ENCODE measurements at places on chromosomes 6 and 20.

- DNase-seq: no peak
These were observed 18.4 kb upstream of the NNAT start for GRCh38 chr20:37502654-37503053.

DNA sequence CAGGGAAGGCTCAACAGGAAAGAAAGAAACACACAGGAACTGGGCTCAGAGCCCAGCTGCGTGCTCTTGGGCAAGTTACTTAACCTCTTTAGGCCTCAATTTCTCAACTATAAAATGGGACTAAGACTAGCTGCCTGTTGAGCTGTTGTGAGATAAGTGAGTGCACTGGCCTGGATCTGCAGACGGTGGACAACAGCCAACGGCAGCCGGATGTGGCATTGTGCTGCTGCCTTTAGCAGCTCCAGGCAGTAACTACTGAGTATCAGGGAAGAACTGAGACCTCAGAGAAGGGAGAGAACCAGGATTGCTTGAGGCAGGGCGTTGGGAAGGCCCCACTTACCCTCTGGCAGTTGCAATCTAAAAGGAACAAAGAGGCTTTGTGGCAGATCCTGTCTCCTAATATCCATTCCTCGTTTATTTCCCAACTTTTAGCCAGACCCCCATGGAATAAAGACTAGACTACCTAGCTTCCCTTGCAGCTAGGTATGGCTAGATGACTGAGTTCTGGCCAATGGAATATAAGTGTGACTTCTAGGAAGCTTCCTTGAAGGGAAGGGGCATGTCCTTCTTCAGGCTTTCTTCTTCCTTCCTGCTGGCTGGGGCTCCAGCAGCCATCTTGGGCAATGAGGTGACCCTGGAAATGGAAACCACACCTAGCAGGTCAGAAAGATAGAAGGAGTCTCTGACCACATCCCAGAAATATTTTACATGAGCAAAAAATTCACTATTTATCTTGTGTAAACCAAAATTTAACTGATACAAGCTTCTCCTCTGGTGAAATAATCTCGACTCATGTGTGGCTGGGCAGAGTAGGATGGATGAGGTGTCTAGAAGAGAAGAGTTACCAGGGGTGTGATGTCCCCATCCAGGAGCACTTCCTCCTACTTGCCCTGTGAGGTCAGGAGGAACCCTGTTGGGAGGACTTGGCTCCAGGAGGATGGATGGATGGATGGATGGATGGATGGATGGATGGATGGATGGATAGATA lies 67.6 kb downstream of the MRPL14 start:
- DNase-seq: no peak

- no peak for DNase-seq
These were observed 93.3 kb downstream of the GPX5 start for GRCh38 chr6:28618898-28619555.

DNA sequence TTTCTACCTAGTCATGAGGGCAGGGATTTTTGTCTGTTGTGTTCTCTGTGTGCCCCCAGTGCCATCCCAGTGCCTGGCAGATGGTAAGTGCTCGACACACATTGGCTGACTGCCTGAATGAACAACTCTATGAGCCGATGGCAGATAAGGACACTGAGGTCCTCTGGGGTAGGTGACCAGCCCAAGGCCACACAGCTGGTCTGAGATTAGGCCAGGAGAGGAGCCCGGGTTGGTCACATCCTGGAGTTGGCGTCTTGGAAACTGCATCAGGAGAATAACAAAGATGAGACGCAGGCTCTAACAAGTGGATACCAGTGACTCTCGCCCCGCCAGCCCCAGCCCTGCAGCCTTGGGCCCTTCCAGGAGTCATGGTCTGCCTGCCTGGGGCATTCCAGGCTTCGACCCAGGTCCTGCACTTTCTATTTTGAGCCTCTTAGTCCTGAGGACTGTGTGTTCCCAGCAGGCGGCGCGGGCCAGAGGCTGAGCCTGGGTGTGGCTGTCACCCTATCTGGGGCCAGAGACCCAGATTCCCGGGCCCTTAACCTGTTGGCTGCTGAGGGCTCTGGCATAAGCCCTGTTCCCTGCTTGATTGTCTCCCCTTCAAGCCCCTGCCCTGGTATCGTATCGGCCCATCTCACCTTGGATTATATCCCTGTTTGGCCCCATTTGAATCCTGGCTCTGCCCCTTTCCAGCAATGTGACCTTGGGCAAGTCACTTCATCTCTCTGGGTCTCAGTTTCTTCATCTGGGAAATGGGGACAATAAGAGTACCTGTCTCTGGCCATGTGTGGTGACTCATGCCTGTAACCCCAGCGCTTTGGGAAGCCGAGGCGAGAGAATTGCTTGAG lies 88.3 kb downstream of the CEBPB start:
- peak; percentile 75 for DNase-seq

- no peak for DNase-seq
These were observed 183.4 kb downstream of the ALDH8A1 start for GRCh38 chr6:134766497-134766896.

GRCh38 chr6:159720708-159721107 lies 6.6 kb upstream of the WTAP start:
- DNase-seq: peak; percentile 15

GRCh38 chr6:113405326-113406047 lies 451.7 kb upstream of the MARCKS start:
- DNase-seq: no peak

GRCh38 chr6:108874470-108875160 lies 26.4 kb downstream of the ARMC2 start:
- no peak for DNase-seq

GRCh38 chr6:45923831-45924391 lies 91.7 kb downstream of the CLIC5 start:
- no peak for DNase-seq

DNA sequence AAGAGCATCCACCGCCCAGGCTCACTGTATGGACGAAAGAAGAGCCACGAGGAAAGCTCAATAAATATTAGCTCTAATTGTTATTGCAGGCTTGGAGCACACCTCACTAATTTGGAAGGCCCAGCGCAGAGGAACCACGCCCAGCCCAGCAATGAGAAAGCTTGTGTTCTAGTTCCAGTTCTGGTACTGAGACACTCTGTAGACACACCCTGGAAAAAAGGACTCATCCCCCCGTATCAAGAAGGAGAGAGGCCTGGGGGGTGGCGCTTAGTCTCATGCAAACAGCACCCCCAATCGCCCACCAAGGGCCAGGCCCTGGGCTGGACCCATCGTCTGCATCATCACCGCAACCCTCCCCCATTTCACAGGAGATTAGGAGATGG lies 156.9 kb downstream of the BMP7 start:
- DNase-seq: no peak

DNA sequence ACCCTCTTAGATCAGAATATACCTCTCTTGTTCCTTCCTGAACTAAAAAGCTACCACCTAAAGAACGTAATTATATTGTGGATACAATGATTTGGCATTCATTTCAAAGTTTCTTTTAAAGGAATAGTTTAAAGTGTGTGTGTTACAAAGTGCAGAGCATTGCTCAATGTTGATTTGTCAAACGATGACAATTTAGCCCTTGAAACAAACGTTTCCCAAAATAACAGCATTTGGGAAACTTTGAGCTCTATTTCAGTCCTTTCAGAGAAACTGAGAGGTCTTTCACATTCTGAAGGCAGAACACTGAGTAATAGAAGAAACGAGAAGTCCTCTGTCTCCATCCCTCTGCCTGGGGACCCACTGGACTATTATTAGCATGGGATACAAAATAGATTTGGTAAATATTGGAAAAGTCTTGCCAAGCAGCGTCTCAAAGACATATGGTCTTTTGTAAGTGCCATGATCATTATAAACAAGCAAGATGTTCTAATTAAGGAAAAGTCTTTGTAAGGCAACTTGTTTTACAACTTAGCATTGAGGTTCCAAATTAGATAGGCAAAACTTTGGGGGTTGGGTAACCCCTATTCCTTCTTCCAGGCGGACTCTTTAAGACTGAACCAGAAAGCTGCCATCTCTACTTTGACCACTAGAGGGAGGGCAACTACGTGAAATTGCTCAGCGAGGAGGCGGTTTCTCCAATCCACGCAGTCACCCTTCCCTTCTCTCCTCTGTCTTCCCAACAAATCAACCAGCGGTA lies 208.8 kb downstream of the RNF144B start:
- DNase-seq: peak; percentile 61

DNA sequence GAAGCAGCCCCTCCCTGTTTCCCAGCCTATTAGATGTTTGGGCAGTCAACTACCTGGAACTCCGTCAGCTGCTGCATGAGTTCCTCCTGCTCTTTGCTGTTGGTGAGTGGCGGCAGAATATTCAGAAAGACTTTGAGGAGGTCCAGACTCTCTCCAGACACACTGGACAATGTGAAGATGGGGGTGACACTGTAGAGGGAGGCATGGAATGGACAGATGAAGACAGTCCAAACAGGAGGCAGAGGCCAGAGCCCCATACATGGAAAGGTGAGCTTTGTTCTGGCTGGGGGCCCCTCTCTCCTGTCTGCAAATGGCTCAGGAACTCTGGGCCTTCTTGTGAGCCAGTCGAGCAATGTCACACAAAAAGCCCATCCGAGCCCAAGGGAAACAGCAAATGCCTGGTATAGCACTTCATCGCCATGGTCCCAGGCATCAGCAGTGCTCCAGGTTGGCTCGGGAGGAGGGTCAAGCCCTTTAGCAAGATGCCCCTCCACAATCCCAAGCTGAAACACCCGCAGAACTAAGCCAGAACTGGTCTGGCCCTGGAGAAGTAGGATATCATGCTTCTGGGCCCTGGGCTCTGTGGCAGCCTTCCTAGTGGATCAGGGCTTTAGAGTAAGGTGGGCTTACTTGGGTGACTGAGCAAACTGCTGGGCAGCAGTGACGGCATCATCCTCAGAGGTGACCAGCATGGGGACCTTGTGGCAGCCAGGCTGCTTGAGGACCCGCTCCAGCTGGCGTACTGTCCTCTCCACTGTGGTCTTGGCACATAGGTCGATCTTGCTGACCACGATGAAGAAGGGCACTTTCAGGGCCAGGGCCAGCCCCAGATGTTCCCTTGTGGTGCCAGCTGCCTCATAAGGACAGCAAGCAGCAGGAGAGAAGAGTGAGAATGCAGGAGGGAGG lies 4.9 kb downstream of the GTPBP2 start:
- DNase-seq: no peak

- DNase-seq: no peak
These were observed 497.4 kb upstream of the SULF2 start for GRCh38 chr20:48282591-48283228.

DNA sequence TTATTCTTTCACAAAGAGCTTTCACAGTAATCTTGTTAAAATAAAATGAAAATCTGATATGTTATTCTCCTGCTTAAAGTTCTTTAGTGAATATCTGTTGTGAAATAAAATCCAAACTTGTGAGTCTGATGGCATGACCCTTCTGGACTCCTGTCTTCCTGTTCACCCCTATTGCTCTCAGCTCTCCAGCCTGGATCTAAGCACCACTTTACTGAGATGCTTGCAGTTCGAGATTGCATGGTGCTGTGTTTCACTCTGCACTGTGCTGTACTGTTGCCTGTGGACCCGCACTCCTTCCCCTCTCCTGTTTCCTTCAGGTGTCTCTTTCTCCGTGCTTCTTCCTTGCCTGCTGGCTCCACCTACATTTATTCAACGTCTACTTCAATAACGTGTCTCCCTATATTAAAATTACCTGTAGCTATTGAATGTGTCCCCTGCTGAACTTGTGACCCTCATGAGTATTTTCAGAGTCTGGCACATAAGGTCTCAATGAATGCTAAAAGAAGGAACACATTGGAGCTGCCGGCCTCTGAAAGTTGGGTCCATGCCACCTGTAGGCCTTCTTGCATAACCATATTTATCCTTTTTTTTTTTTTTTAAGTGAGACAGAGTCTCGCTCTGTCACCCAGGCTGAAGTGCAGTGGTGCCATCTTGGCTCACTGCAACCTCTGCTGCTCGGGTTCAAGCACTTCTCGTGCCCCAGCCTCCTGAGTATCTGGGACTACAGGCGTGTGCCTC lies 100.1 kb downstream of the ARID1B start:
- no peak for DNase-seq

GRCh38 chr20:51562332-51563173 lies 20.0 kb upstream of the NFATC2 start:
- DNase-seq: peak; percentile 69

DNA sequence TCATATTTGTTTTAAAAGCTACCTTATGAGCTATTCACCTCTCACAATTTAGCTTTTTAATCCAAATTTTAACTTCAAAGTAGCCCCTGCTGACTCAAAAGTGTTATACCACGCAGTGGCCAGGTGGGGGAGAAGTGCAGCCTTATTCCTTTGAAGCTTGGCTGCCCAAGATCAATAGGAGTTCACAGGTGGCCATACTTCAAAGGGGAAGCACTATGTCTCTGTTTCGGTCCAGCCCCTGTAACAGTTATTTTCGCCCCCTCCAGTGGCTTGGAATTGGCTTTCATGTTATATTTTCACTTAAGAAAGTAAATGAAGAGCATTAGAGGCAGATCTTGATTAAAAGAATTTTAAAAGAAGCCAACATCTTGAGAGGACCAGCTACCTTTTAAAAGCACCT lies 608.4 kb downstream of the EPHA7 start:
- DNase-seq: no peak

DNA sequence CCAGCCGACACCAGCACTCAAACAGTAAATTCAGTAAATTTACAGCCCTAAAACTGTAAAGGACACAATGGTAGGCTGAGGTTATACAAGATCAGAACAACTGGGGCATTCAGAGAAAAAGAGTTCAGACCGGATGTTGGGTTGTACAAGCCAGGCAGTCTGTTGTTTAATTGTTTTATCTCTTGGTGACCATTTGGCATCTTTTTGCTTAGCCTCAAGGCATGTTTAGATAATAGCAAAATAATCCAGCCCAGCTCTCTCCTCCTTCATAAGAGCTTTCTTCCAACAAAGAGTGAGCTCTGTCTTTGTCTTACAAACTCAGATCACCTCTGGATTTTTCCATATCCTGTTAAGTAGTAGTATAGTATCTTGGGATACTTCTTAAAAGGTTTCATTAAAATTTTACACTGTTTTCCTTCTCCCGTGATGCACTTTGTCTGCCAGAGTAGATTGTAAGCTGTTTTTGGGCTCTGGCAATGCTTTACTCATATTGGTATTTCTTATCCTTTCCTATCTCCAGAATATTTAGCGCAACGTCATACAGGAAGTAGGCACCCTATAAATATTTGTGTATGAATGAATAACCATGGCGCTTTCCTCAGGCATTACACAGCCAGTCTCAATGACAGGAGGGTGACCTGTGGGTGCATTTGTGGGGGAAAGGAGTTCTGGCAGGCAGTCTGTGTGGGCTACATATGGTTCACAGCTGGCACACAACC lies 35.6 kb upstream of the TRAM2 start:
- no peak for DNase-seq

GRCh38 chr6:166588691-166589336 lies 2.3 kb upstream of the RAMACL start:
- DNase-seq: no peak

DNA sequence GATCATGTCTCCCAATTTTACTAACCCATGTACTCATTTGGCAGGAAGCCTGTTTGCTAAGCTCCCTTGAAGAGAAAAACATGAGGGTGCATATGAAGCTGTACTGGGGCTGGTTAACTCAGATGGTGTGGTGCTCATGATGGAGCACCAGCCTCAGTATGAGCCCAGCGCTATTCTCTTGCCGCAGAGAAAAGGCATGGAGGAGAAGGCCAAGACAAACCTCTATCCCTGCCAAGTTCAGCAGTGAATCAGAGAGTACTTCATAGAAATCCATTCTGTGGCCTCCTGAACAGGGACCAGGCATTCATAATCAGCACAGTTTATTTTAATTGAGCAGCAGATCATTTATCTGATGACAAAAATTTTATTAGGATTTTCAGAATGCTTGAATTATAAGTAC lies 398.1 kb downstream of the LMBRD1 start:
- no peak for DNase-seq

Measured in NCI-H460 (cell line).